ENCODE measurements at places on chromosomes 5 and 9.
A peak's percentile ranks its signal among the peaks of the same experiment; 100 is the strongest.

DNA sequence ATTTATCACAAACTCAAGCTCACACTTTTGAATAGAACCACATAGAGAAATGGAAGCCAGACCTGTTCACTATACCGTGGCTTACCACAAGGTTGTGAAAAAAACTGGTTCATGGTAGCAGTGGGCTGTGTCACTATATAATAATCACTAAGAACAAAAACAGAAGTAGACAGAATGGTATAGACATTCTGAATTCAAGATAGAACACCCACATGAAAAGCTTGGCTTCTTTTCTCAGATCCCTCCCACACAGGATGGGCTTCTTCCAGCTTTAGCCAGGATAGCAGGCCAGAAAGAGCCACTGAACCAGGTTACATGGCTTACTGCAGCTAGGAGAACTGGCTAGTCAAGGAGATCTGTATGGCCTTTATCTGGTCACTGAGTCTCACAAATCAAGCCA is 6.1 kb upstream of the NRG2 start:
- DNase-seq, result no peak

- no peak for DNase-seq
These were observed 19.8 kb upstream of the NTNG2 start for GRCh38 chr9:132141948-132142594.

DNA sequence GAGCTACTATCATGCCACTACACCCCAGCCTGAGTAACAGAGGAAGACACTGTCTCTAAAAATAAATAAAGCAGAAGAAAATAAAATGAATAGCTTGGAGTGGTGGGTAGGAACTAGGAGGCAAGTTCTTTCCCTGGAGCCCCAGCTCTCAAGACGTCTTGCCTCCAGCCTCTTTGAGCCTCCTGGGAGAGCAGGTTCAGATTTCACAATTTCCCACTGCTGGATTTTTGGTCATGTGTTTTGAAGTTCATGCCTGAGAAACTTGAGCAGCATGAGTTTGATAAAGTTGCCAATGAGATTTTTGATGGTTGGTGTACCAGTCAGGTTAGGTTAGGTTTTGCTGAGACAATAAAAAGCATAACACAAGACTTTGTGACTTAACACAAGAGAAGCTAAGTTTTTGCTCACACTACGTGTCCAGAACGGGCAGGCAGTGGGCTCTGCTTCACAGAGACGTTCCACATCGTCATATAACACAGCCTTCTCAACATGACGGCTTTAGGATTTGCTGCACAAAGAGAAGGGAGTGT is 4.1 kb upstream of the CCDC69 start:
- no peak for DNase-seq

DNA sequence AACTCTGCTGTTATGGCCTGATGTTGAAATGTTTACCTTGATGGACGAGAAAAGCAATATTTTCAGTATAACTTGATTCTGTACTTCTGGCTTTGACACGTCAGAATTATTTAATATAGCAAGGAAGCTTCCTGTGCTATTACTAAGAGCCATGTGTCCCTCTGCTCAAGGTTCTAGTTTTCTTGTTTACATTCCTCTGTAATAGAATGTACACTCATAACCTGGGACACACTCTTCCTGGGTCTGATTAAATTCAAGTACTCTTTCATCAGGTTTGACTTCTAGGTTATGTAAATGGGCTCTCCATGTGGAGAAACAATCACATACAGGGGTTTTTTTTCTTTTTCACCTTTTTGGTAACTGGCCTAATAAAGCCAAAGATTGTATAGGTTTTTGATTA is 33.1 kb downstream of the GTF3C4 start:
- no peak for DNase-seq

GRCh38 chr9:8348756-8349155 is 549.2 kb upstream of the DMAC1 start:
- no peak for DNase-seq

DNA sequence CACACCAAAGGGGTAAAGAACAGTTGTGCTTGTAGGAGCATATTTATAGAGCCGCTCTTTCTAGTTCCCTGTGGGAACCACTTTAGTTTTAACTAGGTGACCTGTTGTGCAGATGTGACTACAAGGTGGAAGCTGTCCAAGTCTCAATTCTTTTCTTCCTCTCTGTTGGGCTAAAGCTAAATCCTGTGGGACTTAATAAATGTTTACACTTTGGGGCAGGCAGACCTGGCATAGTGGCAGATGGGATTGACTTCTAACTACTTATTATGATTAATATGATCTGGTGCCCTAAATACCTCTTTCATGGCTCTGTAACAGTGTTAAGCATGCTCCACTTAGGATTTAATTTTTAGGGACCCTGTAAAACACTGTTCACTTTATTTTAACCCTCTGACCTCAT is 265.3 kb downstream of the KCTD16 start:
- no peak for DNase-seq

- no peak for DNase-seq
These were observed 1.5 kb downstream of the GPR21 start for GRCh38 chr9:123034881-123035510.

- DNase-seq, result peak; percentile 11
These were observed 149.7 kb downstream of the ESM1 start for GRCh38 chr5:54835647-54836046.

DNA sequence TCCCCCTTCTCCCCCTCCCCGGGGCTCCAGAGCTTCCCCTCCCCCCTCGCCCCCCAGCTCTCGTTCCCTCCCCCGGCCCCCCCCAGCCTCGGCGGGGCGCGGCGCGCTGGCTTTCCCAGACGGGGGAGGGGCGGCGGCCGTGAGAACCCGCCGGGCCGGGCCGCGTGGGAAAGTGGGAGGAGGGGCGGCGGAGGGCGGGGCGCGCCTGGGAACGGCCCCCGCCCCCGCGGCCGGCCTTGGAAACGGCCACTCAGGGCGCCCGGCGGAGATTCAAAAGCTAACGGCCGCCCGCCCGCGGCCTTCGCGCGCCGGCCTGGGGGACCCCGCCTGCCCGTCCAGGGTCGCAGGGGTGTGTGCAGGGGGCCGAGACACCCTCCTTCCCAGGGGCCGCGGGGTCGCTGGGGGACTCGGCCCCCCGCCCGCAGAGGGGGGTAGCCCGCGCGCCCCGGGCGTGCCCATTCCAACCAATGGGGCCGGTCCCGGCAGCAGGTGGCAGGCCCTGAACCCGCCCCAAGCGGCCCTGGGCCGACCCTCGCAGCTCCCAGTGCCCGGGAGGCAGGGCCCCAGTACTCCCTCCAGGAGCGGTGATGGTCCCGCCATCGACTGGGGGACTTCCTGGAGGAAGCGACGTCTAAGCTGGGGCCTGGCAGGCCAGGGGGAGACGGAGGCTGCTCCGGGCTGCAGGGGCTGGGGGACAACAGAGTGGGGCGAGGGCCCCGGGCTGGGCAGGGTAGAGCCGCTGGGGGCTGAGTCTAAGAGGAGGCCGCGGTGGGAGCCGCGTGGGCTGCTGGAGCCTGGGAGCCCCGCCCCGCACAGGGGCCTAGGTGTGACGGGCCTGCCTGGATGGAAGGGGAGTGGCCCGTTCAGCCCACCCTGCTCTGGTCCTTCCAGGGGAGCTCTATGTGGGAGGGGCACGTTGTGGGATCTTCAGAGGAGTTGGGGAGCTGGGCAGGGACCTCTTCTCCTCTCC is 14.2 kb upstream of the NRARP start:
- peak; percentile 85 for DNase-seq

- DNase-seq, result no peak
These were observed 21.2 kb upstream of the RNU6ATAC start for GRCh38 chr9:134185536-134186011.

DNA sequence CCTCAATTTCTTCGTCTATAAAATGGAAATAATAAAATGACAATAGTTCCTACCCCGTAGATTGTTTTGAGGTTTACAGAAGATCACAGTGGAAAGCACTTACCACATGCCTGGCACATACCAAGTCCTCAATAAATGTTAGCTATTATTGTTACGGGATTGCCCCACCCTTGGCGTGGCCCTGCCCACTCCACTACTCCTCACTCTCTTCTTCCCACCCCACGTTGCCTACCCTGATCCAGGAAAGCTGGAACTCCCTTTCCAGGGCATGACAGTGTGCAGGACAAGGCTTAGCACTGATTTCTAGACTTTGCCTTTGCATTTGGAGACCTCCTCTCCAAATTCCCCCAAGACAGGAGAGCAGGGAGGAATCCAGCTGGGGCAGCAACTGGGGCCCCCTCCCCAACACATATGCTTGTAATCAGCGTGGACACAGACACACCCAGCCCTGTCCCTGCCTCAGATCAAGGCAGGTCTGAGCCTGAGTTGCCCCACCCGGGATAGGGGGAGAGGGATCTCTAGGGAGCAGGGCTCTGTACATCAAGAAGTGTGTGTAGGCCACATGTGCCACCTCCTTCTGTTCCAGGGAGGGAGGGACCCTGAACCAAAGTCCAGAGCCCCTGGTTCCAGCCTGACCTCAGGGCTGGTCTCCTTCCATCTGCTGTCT is 6.7 kb downstream of the SLC4A9 start:
- DNase-seq, result no peak

GRCh38 chr5:96780626-96781025 is 27.1 kb downstream of the ERAP1 start:
- peak; percentile 30 for DNase-seq

All from GM03348 (cell line).